Caco-2 (cell line): ENCODE measurements at places on chromosomes 4 and X. TPM values are rescaled to one million over a fixed set of nuclear protein-coding genes. Genes with fewer than 3 reads are reported as not detected.

GRCh38 chr4:152935143-152935542 lies 980 bp upstream of the FHDC1 start:
- DNase-seq = peak; percentile 71

Gene MAGEB10
- not detected in 2 replicates for total RNA-seq

- no peak for DNase-seq
These were observed 43.5 kb upstream of the SLC25A31 start for GRCh38 chr4:127686658-127687057.

Gene FATE1
- total RNA-seq = not detected in 2 replicates

- no peak for DNase-seq
These were observed 26.6 kb downstream of the ADRA2C start for GRCh38 chr4:3792813-3793212.
